ENCODE measurements at places on chromosomes 7 and 10.

DNA sequence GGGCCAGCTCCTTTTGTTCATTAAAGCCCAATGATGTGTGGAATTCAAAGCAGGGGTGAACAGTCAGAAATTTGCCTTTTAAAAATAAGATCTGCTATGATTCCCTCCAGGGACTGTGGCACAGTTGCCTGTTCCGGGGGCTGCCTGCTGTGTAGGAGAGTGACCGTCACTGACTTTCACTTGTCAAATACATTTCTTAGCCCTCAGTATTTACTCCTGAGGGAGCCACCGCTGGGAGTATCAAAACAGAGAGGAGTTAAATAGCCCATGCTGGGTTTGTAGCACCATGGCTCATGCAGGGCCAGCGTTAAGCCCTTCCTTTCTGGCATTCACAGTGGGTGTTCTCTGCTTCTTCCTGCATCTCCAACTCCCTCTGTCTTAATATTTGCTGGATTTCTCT is 897.8 kb downstream of the SORCS3 start:
- no peak for DNase-seq

DNA sequence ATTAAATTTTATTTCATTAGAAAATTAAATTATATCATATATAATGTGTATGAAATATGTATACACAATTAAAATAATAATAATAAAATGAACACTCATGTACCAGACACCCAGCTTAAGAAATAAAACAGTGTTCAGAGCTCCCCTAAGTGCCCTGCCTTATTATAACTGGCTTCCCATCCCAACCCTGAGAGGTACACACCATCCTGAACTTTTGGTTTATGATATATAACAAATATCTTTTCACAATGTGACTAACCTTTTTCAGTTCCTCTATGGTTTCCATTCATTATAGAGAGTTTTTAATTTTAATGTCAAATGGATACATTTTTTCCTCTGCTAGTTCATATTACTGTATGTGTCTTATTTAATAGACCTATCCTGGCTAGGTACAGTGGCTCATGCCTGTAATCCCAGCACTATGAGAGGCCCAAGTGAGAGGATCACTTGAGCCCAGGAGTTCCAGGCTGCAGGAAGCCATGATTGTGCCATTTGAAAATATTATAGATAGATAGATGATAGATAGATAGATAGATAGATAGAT is 24.0 kb upstream of the STEAP2 start:
- no peak for DNase-seq

DNA sequence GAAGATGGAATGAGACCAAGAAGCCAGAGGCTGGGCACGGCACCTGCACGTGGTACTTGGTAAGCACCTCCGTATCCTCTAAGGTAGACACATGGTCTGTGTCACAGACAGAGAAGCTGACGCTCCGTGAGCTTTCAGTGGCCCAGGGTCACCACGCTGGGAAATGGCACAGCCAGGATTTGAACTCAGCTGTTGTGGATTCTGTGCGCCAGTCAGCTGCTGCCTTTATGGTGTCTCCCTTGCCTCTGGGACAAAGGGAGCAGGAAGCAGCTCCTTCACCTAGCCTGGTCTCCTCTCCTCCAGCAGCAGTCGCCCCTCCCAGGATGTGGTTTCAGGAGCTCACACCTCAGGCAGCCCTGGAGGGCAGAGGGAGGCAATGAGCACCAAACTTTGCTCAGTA is 110.8 kb downstream of the ARHGAP22 start:
- DNase-seq, result no peak

- no peak for DNase-seq
Observed at GRCh38 chr7:130622866-130623265, 45.7 kb downstream of the COPG2 start.

DNA sequence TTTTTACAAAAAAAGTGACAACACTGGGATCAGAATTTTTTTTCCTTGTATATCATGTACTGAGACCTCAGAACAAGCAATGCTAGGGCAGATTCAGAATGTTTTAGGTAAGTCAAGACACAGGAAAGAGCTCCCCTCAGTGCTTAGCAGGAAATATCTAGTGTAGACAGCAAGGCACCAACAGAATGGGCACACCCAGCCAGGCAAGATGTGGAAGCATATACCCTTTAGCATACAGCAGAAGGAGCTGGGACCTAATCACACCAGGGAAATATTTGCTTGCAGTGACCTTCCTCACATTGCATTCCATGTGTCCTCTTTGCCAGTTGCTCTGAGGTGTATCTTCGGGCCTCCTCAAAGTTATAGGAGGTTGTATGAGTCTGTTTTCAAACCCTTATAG is 497.6 kb upstream of the LRRN3 start:
- DNase-seq, result no peak

DNA sequence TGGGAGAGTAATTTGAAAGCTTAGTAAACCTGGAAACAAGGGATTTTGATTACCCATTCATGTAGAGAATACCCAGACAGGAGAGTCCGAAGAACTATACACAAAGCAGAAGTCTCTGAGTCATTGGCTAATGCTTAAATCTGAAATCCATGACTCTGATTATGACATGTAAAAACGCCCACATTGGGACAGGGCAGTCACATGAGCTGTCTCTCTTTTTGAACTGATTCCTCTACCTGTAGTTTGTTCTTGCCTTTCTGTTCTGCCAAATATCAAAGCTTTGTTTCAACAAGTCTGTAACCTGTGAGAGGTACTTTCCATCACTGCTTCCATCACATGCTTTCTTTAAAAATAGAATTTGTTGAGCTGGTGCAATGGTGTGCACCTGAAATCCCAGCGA is 4.3 kb upstream of the GPNMB start:
- DNase-seq, result no peak

DNA sequence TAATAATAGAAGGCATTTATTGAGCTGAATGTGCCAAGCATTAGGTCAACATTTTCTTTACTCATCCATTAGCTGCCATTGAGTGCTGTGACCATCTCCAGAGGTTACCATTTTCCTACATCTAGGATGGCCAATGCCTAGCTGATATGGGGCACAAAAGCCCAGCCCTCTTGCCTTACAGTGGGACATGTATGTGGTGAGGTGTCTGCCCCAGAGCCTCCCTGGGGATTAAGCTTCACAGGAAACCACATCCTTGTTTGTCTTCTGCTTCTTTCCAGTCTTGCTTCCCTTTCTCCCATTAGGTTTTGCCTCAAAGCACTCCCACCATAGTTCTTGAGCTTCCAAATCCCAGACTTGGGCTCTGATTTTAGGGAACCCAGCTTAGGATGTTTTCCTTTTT is 258.7 kb downstream of the SORCS3 start:
- no peak for DNase-seq

GRCh38 chr7:84337429-84337828 is 142.8 kb upstream of the SEMA3A start:
- DNase-seq, result no peak

- DNase-seq, result no peak
Observed at GRCh38 chr7:64494912-64495461, 67.9 kb downstream of the ZNF680 start.

GRCh38 chr10:1050145-1050544 is 1.2 kb upstream of the IDI1 start:
- no peak for DNase-seq

- no peak for DNase-seq
Observed at GRCh38 chr10:59856104-59856503, 50.3 kb downstream of the CCDC6 start.

DNA sequence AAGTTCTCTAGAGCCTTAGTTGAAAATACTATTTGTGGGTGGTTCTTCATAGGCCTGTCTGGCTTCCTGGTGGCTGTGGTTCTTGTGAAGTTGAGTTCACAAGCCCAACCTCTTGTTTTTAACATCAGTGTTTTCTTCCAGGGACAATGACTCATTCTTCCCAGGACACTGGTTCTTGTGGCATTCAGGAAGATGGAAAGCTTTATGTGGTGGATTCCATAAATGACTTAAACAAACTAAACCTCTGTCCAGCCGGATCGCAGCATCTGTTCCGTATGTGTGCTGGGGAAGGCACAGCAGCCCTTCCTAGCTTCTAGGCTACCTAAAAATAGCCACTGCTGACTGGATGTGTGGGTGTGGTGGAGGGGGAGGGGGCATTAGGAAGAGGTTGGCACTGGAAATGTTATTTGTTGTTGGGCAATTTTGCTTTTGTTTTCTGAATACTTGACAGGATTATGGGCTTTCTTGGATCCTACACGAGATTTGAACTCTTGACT is 3.9 kb downstream of the LSMEM1 start:
- no peak for DNase-seq

DNA sequence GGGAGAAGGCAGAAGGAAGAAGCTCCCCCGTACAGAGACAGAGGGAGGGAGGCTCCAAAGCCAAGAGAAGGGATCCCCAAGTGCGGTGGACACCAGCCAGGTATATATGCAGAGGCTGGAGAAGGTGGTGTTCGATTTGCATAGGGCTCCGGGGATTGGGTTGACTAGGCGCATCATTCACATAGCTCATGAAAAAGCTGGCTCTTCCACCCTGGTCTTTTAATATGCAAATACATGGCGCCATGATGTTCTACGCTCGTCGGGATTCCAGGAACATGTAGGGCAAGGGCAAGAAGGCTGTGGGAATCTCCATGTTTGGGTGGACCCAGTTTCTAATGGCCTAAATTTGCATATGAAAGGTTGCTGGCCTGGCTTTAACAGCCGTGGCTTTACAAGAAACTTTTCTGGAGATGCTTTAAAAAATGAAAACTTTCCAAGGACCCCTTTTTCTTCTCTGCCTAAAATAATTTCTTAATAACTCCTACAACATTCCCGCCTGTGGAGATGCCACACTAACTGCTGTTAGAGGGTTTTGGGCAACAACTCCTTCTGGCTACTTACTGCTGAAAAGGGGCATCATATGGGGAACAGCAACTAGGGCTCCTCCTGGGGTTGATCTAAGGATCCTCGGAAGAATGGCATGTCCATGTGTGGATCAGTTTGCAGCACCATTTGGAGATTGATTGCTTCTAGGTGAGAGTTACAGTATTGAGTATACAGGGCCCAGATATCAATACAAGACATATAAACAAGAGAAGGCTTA is 28.3 kb downstream of the C1GALT1 start:
- no peak for DNase-seq

DNA sequence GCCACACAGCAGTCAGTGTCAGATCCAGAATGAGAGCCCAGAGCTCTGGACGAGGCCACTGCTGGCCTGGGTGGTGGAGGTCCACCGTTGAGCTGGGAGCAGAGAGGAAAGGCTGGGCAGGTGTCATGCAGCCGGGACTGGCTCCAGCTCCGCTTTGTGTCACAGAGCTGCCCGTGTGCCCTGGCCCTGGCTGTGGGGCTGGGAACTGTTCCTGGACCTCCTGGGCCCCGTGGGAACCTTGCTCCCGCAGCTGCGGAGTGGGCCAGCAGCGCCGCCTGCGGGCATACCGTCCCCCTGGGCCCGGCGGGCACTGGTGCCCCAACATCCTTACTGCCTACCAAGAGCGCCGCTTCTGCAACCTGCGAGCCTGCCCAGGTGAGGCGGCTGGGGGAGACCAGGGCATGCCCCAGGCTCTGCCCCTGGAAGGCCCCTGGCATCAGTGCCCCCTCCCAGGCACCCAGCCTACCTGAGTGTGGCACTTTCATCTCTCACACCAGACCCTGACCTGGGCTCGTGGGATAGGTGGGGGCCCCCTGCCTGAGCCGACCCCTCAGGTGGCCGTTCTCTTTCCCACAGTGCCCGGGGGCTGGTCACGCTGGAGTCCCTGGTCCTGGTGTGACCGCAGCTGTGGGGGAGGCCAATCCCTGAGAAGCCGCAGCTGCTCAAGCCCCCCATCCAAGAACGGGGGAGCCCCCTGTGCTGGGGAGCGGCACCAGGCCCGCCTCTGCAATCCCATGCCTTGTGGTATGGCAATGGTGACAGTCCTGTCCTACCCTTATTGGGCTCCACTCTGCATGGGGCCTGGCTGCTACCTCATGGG is 18.8 kb upstream of the ZNF862 start:
- no peak for DNase-seq

- no peak for DNase-seq
Observed at GRCh38 chr10:124534826-124535601, 73.4 kb downstream of the LHPP start.

- DNase-seq, result no peak
Observed at GRCh38 chr10:70328018-70328417, 44.2 kb upstream of the NPFFR1 start.

DNA sequence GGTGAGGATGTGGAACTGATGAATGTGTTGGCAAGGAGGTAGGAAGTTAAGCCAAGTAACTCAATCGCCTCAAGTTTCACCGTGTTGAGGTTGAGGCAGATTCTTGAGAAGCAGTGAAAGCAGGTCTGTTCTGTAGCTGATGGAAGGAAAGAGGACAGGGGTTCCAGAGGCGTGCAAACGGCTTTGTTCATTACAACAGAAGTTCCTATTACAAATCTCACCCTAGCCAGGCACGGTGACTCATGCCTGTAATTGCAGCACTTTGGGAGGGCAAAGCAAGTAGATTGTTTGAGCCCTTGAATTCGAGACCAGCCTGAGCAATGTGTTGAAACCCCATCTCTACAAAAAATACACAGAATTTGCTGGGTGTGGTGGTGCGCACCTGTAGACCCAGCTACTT is 36.9 kb upstream of the PTF1A start:
- DNase-seq, result no peak

DNA sequence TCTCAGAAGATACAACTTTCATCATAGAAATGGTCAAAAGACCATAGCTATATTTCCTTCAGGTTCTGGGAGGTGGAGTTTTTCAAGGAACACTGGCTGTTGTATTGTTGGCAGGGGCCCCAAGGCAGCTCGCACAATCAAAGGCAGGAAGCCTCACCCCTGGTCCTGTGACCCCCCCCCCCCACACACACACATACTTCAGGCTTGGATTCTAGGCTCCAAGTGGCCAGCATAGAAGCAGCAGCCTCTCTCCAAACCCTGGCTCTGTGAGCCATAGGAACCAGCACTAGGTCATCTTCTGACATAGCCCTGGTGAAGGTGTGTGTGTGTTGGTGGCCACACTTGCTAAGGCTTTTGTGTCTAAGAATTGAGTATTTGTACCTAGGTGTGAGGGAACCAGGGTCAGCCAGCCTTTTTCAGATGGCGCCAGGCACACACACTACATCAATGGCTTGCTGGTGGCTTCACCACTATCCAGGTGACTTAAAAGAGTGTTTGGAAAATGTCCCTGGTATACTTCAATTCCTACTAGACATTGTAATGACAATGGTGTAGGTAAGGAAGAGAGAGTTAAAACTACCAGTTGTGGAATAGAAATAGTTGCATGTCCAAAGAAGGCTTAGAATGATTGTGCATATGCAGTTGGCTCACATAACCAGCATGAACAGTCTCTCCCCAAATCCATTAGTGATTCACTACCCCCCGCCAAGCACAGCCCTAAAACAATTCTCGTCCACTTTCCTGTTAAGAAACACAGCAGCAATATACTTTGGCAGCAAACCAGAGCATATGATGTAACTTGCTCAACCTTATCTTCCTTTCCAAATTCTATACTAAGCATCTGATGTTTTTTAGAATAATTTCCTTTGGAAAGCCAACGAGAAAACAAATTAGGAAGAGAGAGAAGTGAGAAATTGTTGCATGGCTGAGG is 91.3 kb downstream of the AVL9 start:
- DNase-seq, result no peak

DNA sequence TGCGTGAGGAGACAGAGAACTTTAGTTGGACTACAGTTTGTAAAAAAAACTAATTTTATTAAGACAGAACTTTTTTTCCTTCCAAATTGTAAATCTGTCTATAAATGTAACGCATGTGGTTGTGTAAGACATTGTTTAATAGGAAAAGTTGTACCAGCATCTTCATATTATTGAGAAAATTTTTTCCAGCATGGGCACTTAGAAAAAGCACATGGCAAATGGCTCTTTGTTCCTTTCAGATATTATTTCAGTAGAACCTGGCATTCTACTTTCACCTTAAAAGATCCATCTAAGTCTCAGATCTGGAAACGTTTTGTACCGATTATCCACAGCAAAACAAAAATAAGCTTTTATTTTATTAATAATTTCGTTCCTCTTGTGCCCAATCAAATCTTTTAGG is 43.2 kb downstream of the ZRANB1 start:
- DNase-seq, result no peak

All from stimulated activated naive CD4-positive, alpha-beta T cell treated with Interleukin-2 at 50 U/mL for 16 hours (primary cell).